Hepatocyte (in vitro differentiated cells): ENCODE measurements at places on chromosomes 2 and 18. TPM values are rescaled to one million over a fixed set of nuclear protein-coding genes. Genes with fewer than 3 reads are reported as not detected.

RBM43 gene
- total RNA-seq = 3.8 and 4.6 TPM in 2 replicates

IL36G gene
- 0.20 TPM in 1 of 2 replicates, not detected in the other for total RNA-seq

SYT4 gene
- total RNA-seq = 1.7 TPM in 2 replicates

SCN9A gene
- total RNA-seq = 9.0 and 11.7 TPM in 2 replicates

REG3A gene
- 1.2 and 1.6 TPM in 2 replicates for total RNA-seq
